Activated CD4-positive, alpha-beta T cell treated with anti-CD3 and anti-CD28 coated beads, Interleukin-2, Interleukin-6, amounts not matched to agents 100 ng/mL and 50 ng/mL, durations not matched to agents 16 hours and 8 hours (primary cell): ENCODE measurements at places on chromosomes 16 and 17.

DNA sequence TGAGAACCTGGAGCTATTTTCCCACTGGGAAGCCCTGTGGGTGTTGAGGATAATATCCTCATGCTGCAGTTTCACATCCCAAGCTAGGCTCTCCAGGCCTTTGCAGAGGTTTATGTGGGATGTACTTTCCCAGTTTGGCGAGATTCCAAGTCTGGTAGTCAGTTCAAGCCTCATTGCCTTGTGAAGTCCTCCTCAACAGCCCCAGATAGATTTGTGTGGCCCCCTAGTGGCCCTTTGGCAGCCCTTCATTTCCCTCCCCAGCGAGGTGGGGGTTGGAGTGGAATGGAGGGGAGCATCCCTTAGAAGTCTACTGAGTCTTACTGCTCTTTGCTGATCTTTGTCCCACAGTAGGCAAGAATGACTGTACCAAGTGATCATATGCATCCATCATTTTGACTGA is 137.9 kb downstream of the CDH11 start:
- DNase-seq, result peak; percentile 2

DNA sequence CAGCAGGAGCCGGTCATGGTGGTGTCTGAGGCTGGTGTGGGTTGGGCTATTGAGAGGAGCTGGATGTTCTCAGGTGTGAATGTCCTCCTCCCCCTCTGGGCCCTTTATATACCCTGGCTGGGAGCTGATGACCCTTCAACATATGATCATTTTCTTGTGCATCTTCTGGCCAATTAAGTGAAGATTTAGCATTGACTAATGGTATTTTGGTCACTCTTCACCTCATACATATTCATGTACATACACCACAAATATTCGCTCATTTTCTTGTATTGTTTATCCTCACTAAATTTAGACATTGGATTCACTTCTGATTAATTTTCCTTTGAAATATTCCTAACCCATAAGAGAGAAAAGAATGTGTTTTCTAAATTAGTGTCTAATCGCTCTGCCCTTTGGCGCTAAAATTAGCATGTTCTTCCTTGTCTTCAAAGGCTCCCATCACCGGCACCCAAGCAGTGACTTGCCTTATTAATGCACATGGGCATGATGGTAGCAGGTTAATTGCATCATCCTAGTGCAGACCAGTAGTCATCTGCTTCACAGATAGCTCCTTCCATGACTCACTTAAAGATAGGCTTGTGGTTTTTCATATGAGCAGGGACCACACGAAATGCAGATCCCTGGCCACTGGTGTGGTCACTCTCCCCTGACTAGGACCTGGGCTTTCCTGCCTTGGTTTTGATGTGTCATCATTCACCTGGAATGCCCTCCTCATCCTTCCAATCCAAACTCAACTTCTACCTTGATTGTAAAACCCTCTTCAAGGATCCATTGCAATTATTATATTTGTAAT is at the start of gene KRTAP2-4:
KRTAP2-4 (minus strand) TSS at position 51 of the 796 bp plus-strand sequence; CDS start at position 17, 34 bp downstream.
- peak; percentile 6 for DNase-seq

DNA sequence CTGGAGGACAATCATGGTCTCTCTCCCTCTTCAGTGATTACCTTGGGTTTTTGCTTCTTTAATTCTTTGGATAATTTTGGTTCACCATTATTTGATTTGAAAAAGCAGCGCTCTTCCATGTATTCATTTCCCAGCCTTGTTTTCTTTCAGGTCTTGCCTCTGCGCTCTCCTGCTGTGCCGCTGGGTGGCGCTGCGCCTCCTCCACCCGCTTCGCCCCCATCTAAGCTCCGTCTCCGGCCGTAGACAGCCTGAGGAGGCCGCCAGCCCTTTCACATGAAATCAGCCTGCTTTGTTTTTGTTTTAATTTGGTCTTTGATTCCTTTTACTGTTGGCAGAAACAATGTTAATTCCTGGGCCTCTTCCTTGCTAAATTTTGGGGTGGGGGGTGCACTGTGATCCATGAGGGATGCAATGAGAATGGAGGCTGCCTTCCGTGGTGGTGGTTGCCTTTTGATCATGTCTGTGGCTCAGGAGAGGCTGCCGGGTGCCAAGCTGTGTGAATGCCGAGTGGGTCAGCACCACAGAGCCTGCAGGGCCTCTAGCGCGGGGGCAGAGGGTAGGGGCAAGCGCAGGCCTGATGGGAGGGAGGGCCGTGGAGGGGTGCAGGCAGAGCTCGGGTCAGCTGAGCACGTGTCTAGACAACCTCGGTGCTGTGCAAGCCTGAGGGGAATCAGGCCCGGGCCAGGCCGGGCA is 64.1 kb downstream of the PLD6 start:
- peak; percentile 66 for DNase-seq

GRCh38 chr16:73064994-73065545 is 17.1 kb upstream of the ZFHX3 start:
- DNase-seq, result no peak

DNA sequence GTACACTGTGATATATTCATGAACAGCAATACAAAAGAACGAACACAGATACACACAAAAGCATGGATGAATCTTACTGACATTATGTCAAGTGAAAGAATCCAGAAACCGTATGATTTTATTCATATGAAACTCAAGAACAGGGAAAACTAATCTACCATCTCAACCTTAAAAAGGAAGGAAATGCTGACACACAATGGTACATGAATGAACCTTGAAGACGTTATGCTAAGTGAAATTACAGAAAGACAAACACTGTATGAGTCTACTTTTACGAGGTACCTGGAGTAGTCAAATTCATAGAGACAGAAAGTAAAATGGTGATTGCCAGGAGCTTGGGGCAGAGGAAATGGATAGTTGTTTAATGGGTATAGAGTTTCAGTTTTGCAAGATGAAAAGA is 8.7 kb upstream of the PRKCB start:
- peak; percentile 82 for DNase-seq

DNA sequence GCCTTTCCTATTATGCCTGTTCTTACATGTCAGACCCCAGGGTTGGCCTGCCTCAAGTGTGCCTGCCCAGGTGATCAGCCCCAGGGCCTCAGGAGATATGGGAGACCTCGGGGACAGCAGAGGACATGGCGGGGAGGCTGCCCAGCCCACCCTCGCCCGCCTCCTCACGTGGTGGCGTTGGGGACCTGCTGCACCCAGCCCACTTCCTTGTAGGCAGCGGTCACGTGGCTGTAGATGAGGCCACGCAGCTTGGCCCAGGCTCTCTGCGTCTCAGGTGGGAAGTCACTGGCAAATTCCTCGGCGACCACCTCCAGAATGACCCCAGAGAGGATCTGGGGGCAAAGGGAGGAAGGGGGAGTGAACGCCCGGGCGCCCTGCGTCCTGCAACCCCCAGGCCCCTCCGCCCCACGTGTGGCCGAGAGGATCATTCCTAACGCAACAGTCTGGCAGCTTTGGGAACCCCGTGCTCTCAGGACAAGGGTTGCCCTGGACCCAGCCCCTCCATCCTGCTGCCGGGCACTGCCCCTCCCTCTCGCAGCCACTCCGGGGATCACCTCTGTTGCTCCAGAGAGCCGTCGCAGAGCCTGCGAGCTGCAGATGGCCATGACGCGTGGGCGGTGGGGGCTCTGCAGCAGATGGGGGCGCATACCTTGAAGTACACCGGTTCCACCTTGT is 6.6 kb downstream of the CYGB start:
- DNase-seq, result no peak

GRCh38 chr16:81081014-81081413 is 4.0 kb upstream of the C16orf46 start:
- DNase-seq, result no peak

- DNase-seq, result no peak
Observed at GRCh38 chr17:64938925-64939474, 19.7 kb upstream of the LRRC37A3 start.

- DNase-seq, result no peak
Observed at GRCh38 chr16:73883841-73884240, 412.8 kb upstream of the PSMD7 start.

DNA sequence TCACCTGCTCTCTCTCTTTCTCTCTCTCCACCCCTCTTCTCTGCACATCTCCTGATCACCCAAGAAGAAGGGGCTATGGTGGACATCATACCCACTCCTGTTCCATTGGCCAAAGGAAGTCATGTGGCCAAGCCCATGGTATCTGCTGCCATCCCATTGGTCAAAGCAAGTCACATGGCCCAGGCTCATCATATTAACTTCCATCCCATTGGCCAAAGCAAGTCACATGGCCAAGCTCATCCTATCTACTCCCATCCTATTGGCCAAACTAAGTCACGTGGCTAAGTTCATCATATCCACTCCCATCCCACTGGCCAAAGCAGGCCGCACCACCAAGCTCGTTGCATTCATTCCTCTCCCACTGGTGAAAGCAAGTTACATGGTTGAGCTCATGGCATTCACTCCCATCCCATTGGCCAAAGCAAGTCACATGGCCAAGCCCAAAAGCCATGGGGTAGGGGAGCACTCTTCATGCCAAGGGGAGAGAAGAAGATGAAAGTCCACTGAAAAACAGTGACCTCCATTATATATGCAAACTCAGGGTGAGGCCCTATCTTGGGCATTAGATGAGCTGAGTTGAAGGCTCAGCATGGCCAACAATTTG is 29.2 kb downstream of the SNX20 start:
- no peak for DNase-seq

- DNase-seq, result no peak
Observed at GRCh38 chr16:86562356-86562755, 4.3 kb upstream of the FOXC2 start.

DNA sequence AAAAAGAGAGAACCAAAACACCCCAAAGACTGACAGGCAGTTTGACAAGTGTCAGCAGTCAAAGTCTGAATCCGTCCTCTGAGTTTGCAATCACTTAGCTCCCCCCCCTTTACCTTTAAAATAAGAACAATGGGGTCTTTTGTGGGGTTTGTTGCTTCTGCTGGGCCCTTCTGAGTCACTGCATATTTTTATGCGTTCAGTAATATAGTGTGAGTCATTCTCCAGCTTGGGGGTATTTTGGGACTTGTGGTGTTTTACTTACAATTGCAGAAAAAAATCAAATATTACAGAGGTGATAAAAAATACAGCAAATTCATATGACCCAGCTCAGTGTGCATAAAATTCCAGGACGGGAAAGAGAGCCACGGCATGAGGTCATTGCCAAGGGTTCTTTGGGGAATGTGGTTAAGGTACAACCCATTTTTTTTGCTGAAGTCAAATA is 120.1 kb downstream of the CYLD start:
- no peak for DNase-seq

GRCh38 chr17:40329839-40330794 is 21.1 kb downstream of the RARA start:
- peak; percentile 33 for DNase-seq

GRCh38 chr16:87681981-87682570 is 79.8 kb downstream of the JPH3 start:
- peak; percentile 24 for DNase-seq

- DNase-seq, result peak; percentile 89
Observed at GRCh38 chr17:68200689-68201417, 47.0 kb upstream of the AMZ2 start.

DNA sequence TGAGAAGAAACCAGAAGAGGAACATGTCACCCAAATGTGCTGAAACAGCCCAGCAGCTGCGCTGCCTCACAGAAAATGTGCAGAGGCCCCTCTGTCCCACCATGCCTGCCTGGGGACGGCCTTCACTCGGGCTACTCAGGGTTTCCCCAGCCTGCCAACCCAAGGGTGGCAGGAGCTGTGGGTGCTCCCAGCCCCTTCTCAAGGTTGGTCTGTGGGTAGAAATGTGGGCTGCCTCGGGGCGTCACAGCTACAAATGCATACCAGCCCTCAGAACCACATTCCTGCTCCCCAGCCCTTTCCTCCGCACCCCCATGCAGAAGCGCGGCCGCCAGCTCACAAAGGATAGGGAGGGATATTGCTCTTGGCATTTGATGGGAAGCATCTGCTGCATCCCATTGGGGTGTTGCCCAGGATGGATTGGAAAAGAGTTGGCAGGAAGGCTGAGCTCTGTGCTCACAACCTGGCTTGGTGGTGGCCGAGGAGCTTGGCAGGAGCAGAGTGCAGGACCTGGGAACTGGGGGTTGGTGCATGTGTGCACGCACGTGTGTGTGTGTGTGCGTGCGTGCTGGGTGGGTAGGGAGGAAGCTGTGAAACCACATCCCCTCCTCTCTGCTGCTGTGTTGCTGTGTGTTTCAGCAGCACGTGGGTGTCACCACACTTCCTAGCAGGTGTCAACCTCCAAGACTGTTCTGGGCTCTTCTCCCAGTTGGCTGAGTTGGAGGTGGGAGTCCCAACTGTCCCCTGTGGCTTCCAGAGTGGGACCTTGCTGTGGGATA is 304.4 kb downstream of the SEC14L1 start:
- peak; percentile 92 for DNase-seq

DNA sequence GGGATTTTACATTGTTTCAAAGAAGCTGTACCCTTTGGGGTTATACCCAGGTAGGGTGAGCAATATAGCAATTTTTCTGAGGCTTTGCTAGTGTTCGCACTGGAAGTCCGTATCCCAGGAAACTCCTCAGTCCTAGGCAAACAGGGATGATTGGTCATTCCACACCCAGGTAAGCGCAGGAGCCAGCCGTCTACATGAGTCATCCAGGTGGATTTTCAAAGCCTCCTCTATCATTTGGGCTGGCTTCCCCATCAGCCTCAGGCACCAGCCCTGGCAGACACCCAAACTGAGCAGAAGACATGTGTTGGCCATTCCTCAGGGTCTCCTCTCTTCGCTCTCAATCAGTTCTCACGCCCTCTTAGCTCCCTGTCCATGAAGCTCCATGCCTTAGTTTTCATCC is 135.6 kb downstream of the AIPL1 start:
- no peak for DNase-seq

GRCh38 chr17:45336390-45337182 is 19.8 kb upstream of the MAP3K14 start:
- no peak for DNase-seq

DNA sequence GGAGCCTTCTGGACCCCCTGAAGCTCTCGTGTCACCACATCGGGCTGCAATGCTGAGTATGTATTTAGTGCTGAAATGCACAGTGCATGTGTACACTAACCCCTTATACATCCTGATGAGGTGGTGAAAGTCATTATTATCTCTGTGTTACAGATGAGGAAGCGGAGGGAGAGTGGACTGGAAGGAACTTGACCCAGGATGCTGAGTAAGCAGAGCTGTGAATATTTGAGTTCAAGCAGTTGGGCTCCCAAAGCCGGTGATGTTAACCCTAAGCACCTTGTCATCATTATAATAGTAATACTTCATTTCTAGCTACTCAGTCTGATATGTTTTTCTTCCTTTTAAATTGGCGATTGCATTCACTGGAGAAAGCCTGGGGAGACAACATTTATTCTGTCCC is 25.9 kb upstream of the NKD1 start:
- no peak for DNase-seq

- DNase-seq, result peak; percentile 77
Observed at GRCh38 chr16:89363621-89364393, 126.6 kb downstream of the ANKRD11 start.

DNA sequence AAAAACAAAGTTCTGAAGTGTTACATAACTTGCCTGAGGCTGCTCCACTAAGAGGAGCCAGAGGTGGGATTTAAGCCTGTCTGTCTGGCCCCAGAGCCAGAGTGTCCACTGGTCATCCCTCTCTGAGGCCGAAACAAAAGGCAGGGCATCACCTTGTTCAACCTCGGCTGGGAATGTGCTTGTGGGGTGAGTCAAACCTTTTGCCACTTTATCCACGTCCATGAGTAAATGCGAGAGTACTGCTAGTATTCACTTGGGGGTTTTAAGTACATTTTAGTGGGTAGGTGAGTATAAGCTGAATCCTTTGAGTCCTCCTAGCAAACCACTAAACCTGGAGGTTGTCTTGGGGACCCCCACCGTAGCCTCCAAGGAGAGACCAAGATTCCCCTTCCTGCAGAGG is 103.5 kb downstream of the STX8 start:
- DNase-seq, result peak; percentile 39
